PC-3 (cell line): ENCODE measurements at places on chromosomes 16 and 17.

DNA sequence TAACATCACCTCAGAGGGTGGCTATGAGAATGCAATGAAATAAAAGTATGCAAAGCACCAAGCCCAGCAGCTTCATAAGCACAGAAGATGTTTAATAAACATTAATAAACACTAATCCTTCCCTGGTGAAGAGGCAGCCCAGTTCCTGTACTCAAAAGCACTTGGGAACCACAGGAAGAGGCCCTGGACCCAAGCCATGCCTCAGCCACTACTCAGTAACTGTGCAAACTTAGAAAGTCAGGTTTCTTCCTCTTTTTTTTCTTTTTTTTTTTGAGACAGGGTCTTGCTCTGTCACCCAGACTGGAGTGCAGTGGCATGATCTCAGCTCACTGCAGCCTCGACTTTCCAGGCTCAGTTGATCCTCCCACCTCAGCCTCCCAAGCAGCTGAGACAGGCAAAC, 5.3 kb downstream of the ARHGAP17 start:
- DNase-seq: no peak

DNA sequence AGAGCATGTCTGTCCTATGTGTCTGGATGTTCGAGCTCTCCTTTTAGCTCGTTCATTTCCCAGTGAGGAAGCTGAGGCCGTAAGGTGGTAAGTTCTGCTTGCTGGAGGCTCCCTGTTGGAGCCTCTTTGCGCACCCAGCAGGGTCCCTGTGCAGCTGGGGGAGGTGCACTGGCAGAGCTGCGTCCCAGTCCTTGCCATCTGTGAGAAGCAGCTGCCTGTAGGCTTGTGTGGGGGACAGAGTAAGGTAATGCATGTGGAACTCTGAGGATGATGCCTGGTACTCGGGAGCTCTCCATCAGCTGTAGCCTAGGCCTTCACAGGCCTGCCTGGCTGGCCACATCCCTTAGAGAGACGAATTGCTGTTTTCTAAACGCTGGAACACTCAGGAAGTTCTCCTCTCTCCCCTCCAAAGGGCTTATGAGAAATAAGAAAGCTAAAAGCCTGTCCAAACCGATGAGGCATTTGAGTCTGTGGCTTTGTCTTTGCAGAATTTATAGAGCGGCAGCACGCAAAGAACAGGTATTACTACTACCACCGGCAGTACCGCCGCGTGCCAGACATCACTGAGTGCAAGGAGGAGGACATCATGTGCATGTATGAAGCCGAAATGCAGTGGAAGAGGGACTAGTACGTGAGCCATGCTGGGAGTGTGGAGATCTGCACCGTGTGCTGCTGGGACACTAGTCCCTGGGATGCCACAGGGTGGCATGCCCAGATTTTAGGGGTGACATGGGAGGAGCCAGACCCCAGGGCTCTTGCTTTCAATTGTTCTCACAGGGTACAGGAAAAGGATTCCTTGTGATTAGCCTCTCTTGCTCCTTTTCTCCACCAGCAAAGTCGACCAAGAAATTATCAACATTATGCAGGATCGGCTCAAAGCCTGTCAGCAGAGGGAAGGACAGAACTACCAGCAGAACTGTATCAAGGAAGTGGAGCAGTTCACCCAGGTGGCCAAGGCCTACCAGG, 1.6 kb downstream of the NDUFB10 start:
- DNase-seq: peak; percentile 56

GRCh38 chr17:66448026-66448639, 145.7 kb downstream of the PRKCA start:
- DNase-seq: no peak

GRCh38 chr16:49057936-49058335, 223.7 kb downstream of the CBLN1 start:
- DNase-seq: no peak

DNA sequence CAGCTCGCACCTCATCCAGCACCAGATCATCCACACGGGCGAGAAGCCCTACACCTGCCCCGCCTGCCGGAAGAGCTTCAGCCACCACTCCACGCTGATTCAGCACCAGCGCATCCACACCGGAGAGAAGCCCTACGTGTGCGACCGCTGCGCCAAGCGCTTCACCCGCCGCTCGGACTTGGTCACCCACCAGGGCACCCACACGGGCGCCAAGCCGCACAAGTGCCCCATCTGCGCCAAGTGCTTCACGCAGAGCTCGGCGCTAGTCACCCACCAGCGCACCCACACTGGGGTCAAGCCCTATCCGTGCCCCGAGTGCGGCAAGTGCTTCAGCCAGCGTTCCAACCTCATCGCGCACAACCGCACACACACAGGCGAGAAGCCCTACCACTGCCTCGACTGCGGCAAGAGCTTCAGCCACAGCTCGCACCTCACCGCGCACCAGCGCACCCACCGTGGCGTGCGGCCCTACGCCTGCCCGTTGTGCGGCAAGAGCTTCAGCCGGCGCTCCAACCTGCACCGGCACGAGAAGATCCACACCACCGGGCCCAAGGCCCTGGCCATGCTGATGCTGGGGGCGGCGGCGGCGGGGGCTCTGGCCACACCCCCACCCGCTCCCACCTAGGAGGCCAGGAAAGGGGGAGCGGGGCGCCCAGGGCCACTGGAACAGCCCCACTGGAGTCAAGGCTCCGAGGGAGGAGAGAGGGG, 7.5 kb downstream of the ZNF205 start:
- no peak for DNase-seq

DNA sequence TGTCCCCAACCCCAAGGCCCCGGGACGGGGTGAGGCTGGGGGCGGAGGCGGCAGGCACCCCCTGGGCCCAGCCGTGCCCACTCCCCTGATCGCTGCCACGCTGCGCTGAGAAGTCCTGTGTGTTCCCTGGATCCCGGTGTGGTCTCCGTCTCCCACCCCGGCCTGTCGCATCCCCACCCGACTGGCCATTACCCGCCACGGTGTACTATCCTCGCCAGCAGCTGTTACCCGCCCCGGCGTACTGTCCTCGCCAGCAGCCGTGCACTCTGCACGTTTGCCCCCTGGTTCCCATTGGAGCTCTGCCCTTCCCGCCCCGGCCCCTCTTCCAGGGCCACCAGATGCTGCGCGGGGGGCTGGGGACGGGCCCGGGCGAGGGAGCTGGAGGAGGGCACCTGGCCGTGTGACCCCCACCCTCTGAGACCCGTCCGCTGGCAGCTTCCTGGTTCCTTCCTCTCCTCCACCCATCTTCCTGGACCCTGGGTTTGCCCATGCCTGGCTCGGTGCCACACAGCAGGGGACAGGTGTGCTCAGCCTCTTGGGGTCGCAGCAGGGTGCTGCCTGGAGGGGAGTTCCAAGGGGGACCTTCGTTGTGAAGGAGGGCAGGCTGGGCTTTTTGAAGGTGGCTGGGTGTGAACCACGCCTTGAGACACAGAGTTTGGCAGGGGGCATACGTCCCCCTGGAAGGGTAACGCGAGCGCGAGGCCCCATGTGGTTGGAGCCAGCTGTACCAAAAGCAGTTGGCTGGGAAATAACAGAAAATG, 19.7 kb downstream of the BAHCC1 start:
- DNase-seq: no peak

GRCh38 chr16:73026754-73027684, 20.9 kb downstream of the ZFHX3 start:
- DNase-seq: no peak

- no peak for DNase-seq
These were observed 49.6 kb downstream of the COX10 start for GRCh38 chr17:14118951-14119350.

GRCh38 chr17:13490906-13491482, 110.7 kb downstream of the HS3ST3A1 start:
- no peak for DNase-seq

- no peak for DNase-seq
These were observed 5.8 kb downstream of the DNAAF1 start for GRCh38 chr16:84150926-84151325.

GRCh38 chr16:73232555-73233328, 184.8 kb upstream of the ZFHX3 start:
- DNase-seq: peak; percentile 7

DNA sequence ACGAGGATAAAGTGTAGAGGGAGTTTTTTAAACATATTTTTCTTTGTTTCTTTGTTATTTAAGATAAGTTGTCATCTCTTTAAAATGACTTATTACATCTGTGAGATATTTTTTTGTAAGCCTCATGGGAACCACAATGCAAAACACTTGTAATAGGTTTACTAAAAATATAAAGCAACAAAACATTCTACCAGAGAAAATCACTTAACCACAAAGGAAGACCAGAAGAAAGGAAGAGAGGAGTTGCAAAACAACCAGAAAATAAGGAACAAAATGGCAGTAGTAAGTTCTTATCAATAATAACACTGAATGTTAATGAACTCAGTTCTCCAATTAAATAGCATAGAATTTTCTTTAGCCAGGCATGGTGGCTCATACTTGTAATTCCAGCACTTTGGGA, 22.9 kb downstream of the DHRS7B start:
- no peak for DNase-seq

DNA sequence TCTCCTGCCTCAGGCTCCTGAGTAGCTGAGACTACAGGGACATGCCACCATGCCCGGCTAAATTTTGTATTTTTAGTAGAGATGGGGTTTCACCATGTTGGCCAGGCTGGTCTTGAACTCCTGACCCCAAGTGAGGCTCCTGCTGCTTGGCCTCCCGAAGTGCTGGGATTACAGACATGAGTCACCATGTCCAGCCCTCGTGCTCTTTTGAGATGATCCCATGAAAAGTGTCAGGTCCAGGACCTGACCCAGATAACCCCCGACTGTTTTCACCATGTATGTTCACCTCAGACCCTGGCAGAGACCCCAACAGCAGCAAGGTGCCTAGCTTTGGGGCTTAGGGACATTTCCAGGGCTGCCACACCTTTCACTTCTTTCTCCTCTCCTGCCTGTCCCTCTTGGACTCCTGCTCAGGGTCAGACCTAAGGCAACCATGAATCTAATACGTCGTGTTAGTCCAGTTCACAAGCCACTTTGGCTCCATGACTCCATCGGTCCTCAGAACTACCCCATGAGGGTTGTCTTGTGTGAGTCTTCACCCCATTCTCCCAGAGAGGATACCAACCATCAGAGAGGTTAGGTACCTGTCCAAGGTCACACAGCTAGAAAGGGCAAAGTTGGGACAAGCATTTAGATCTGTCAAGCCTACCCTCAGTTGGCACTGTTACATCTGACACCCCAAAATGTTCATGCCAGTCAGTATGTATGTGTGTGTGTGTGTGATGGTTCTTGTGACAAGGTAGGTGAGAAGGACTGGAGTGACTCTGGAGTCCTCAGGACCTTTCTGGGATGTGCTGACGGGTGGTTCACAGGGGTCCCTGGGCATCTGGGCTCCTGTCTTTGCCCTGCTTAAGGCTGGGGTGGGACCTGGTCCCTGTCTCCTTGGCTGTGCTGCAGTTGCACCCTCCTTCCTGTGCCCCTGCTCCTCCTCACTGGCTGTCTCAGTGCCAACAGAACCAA, 23.1 kb upstream of the MAP3K14 start:
- DNase-seq: no peak

DNA sequence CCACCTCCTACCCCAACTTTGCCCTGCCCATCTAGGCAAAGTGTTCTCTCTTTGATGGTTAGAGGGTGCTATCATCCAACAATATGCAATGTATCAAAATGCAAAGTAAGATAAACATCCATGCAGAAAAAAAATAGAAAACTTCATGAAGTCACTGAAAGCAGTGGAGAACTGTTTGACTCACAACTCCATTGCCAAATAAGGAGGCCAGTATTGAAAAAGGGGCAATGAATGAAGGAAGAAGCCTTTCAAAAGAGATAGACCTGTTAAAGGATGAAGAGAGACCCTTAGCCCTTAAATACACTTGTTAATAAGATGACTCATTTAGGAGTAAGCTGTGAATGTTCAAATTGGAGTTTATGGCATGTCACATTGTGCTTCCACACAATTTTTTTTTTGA, 13.0 kb downstream of the FA2H start:
- DNase-seq: peak; percentile 42

GRCh38 chr16:27383556-27384243, 18.3 kb upstream of the IL21R start:
- no peak for DNase-seq
